ENCODE measurements at places on chromosomes 1 and 21. TPM values are rescaled to one million over a fixed set of nuclear protein-coding genes. Genes with fewer than 3 reads are reported as not detected.

DNA sequence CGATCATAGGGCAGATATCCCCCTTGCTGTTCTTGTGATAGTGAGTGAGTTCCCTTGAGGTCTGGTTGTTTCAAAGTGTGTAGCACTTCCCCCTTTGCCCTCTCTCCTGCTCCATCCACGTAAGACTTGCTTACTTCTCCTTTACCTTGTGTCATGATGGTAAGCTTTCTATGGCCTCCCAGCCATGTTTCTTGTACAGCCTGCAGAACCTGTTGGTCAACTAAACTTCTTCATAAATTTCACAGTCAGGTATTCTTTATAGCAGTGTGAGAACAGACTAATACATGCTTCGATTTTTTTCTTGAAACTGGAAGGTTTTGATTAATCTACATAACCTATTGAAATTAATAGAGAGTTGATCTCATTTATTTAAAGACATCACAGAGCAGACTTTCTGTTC lies 302.5 kb upstream of the PBX1 start:
- no peak for DNase-seq

DNA sequence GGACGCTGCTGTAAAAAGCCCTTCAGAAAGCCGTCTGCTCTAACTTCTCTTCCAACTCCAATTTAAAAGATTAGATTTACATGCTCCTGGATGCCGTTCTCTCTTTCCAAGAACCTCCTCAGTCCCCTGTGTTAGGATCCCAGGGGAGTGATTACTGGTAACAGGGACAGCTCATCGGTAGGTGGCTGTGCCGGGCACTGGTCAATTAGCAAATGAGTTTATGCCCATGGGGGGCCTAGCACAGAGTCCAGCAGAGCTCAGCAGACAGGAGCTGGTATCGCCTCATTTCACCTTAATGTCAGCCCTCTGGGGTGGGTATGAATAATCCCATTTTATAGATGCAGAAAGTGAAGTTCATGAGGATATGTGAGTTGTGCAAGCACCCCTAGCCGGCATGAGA lies 191.9 kb downstream of the GRIK3 start:
- no peak for DNase-seq

DNA sequence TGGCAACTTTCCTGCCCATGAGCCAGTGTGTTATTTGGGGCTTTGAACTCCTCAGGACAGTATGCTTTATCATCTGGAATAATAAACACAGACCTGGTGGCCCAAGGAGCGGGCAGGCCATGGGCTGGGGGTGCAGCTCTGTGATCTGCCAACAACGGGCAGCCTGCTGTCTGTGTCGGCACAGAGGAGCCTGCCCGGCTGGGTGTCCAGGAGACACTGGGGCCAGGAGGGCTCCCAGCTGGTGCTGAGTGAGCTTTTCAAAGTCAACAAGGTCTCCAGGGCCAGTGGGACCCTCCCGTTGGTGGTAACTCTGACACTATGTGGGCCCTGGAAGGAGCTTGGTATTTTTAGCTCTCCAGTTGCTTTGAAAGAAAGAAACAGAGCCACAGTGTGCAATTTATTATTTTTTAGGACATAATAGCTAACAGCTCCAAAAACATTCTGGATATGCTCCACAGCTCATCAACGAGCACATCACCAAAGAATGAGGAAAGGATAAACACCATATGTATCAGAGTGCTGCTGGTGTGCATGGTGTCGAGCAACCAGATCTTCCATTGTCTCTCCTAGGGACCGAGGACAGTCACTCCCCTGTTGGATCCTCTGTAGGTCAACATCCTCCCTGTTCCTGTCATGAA lies 488.7 kb upstream of the USP24 start:
- DNase-seq = no peak

Gene HAO2
- not detected for polyA plus RNA-seq

Gene KCND3
- polyA plus RNA-seq = 2.1 TPM

Gene RHOU
- 21.2 TPM for polyA plus RNA-seq
